Epithelial cell of prostate (primary cell): ENCODE measurements at places on chromosomes 16 and 17.

GRCh38 chr16:84061236-84061819 lies 18.7 kb upstream of the SLC38A8 start:
- DNase-seq = no peak

DNA sequence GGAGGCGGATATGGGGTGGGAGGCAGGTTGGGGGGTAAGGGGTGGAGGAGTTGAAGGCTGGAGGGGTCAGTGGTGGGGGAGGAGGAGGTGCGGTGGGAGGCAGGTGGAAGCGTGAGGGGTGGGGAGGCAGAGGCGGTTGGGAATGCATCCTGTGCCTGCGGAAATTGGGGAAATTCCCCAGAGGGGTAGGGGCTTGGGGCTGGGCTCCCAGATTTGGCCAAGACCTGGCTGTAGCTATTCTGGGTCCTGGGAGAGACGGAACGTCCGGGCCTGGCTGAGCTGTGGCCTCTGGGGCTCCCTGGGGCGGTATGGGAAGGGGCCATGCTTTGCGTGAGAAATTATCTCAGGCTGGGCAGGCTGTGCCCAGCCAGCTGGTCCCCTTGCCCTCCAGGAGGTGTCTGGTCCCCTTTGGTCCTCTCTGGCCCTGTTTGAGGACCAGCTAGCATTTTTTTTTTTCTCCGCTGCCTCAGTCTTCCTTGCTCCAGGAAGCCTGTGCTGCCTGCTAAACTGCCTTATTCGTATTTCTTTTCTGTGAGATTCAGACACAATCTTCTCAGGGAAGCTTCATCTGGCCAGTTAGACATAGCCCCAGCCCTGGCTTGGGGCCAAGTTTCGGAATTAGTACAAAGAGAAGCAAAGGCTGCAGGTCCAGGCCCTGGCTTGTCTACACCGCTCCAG lies 7.3 kb upstream of the TRPV2 start:
- no peak for DNase-seq

DNA sequence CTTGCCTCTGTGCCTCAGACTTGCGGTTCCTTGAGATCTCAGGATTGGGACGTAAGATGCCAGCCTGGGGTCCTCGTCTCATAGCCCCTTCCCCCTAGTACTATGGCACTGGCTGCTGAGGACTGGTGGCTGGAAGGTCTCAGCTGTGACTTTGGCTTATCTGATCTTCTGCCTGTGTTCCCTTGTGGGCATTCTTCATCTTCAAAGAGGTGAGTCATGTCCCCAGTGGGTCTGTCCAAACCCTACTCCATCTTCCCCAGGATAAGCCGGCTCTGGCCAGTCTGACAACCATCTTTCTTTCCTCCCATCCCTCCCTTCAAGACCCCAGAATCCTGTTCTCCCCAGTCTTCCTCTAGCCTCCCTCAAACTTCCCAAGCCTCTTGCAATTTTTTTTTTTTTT lies 3.6 kb downstream of the CD19 start:
- DNase-seq = no peak

GRCh38 chr17:37158290-37158689 lies 209.5 kb downstream of the AATF start:
- DNase-seq = no peak

DNA sequence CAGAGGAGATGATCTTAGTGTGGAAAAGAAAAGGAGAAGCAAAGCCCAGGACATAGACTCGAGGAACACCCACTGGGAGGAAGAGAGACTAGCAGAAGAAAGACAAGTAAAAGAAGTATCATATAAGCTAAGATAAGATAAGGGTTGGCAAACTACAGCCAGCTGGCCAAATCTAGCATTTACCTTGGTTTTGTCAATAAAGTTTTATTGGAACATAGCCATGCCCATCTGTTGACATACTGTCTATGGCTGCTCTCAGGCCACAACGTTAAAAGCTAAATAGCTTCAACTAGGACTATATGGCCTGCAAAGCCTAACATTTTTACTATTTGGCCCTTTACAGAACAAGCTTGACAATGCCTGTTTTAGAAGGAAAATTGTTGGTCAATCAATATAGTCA lies 166.4 kb upstream of the AXIN2 start:
- no peak for DNase-seq

- no peak for DNase-seq
These were observed 20.8 kb downstream of the ZFPM1 start for GRCh38 chr16:88473666-88474534.

- DNase-seq = no peak
These were observed 22.1 kb downstream of the SOX8 start for GRCh38 chr16:1003391-1004347.

DNA sequence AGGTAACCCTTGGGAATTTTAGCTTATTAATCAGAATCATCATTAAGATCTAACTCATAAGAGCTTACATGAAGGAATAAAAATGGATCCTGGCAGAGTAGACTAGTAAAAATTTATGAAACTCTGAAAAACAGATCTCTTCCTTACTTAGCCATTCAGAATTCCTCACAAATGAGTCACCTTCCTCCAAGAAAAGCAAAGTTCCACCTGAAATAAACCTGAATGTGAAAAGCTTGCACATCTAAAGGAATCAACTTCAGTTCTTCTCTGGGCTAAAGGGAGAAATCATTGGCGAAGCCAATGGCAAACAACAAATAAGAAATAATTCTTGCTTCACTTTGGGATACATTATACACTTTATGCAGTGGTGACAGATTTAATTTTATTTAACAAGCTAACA lies 22.7 kb downstream of the MYO1D start:
- no peak for DNase-seq

- DNase-seq = no peak
These were observed 195.2 kb downstream of the MAP2K6 start for GRCh38 chr17:69609473-69610305.

DNA sequence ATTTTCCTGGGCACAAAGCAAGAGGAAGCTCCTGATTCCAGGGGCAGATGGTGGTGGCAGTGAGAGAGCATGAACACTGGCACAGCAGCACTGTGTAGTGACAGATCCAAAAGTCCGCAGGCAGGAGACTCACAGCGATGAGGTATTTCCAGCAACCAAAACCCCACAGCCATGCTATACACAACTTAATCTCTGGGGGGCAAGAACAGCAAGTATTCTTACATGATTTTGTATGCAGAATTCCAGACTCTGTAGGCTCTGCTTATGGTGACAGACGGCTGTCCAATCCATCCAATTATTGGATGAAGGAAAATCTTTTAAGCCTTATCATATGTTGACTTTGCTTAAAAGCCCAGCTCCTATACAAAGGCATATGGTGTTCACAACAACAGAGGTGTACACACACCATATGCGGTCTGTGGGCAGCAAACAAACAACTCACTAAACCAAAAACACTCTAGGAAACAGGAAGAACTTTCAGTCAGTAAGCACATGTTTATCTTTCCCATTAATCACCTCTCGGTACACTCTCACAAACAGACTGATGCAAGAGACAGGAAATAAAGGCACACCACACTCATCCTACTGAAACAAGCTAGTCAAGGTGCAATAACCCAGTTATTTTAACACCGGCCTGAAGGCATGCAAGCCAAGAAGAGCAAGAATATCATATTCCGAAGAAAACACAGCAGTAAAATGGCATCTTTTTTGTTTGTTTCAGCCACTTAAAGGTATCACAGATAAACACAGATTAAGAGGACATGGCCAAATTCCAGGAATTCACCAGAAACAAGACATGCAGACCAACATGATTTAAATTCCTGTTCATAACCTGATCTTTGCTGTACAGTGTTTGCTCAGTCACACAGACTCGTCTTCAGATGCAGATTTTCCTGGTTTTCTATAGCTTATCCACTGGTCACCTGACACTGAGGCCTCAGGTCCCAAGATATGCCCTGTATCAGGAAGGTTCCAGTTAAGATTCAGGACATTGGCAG lies 47.8 kb downstream of the ERN1 start:
- peak; percentile 93 for DNase-seq

DNA sequence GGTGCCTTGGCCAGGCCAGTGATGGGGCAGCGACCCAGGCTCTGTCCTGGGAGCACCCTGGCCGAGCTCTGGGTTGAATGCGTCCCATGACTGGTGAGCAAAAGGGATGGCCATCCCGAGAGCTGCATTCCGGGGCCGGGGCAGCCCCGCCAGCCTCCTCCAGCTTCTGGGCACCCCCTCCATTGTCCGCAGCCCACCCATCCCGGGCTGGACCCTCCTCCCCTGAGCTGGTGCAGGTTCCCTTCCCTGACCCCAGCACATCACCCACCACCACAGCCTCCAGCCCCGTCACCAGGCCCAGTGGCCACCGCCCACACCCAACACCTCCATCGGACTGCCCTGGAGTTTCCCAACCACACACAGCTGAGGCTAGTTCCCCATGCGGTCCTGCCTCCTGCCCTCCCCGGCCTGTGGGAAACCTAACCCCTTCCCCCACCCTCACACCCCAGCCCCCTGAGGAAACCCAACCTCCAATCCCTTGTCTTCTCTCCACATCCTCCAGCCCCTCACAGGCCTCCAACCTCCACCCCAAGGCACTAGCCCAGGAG lies 16.2 kb upstream of the PVALEF start:
- no peak for DNase-seq

DNA sequence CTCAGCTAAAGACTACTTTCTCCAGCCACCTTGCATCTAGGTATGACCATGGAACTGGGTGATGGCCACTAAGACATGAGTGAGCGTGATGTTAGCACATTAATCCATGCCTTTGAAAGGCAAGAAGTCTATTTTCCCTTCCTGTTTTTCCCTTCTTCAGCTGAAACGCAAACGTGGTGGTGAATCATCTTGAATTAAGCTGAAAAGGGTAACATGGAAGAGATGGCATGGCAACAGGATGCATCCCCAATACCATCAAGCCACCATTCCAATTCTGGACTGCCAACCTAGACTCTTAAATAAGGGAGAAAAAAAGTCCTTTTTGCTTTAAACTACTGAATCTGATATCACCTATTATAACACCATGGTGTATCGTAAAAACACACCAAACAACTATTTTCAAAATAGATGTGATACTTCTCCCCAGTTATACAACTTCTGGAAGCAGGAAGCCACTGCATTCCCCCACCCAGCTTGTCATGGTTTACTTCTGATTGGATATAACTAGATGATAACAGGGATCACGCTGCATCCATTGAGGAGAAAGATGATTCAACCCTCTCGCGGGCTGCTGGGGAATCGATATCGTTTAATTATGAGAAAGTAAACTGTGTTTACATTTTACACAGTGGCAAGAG lies 368.6 kb downstream of the CDH13 start:
- DNase-seq = no peak
